ENCODE measurements at places on chromosomes 2 and 18.

- no peak for DNase-seq
Observed at GRCh38 chr2:23593752-23594459, 208.9 kb downstream of the KLHL29 start.

GRCh38 chr2:219025637-219026585 lies 15.4 kb downstream of the CFAP65 start:
- no peak for DNase-seq

- no peak for DNase-seq
Observed at GRCh38 chr2:109138449-109138848, 9.4 kb downstream of the SH3RF3 start.

GRCh38 chr2:176852667-176853066 lies 359.9 kb upstream of the HNRNPA3 start:
- peak; percentile 89 for DNase-seq

- DNase-seq: no peak
Observed at GRCh38 chr2:219672406-219672805, 45.0 kb downstream of the SLC4A3 start.

DNA sequence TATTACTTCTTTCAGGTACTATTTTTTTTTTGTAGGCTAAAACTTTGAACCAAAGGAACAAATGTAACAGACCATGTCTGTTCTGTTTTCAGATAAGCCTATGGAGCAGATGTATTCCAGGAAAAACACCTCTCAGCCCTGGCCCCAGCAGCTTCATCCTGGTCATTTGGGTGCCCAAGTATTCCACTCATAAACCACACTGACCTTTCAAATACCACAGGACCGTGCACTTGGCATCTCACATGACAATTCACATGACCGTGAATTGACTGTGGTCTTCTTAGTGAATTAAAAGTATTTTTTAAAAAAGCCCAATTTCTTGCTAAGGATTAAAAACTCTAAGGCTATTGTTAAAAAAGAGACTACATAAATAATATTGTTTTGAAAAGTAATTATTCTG lies 50.2 kb downstream of the SMIM21 start:
- no peak for DNase-seq

GRCh38 chr2:239162141-239162821 lies 238.5 kb downstream of the HDAC4 start:
- no peak for DNase-seq

DNA sequence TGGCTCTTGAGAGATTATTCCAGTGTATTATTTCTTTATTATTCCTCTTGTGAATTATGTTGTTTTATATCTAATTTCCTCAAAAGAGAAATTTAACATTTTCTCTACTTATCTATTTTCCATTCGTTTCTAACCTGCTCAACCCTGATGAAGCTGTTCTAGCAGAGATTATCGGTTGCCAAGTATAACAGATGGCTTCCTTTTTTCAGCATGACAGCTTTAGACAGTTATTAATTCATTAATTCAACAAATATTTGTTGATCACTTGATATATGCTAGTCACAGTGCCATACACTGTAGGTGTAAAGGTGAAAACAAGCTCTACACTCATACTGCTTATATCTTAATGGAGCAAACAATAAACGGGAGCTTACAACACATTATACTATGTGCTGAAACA lies 137.9 kb upstream of the UBE2E3 start:
- no peak for DNase-seq

DNA sequence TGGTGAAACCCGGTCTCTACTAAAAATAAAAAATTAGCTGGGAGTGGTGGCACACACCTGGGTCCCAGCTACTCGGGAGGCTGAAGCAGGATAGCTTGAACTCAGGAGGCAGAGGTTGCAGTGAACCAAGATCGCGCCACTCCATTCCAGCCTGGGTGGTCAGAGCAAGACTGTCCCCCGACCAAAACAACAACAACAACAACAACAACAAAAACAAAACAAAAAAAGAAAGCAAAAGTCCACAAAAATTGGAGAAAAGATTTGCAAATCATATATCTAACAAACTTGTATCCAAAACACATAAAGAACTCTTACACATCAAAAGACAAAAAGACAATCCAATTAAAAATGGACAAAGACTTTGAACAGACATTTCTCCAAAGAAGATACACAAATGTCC lies 10.4 kb downstream of the PPM1G start:
- DNase-seq: no peak

GRCh38 chr2:66775730-66776422 lies 341.0 kb downstream of the MEIS1 start:
- DNase-seq: no peak

DNA sequence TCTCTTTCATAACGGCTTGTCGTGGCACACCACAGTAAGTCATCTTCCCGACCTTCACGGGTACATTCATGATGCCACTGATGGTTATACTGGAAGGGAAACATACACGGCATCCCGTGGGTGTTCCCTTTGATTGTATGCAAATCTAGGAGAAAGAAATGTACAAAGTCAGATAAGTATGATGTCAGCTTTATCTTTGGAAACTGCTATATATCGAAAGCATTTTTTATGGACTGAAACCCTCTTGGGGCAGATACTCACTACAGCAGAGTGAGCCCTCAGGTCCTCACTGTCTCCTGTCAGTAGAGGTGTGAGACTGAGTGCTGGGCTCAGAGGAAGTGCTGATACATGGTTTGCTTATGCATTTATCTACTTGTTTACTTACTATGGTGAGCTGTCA lies 20.4 kb downstream of the PLA2R1 start:
- no peak for DNase-seq

DNA sequence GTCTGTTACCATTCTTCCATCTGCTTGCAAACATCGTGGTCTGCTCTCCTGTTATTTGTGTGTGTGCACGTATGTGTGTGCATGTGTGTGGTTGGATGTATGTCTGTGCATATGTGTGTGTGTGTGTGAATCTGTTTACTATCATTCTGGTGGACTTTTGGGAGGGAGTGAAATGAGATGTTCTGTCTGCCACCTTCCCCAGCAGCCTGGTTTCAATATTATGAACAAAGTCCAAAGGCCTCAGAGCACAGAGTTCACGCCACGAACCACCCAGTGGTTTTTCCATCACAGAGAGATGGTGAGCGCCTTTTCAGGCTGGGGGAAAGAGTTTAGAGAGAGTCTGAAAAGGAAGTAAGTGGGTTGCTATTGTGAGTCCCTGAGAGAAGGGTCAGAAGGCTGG lies 67.1 kb upstream of the YWHAQ start:
- DNase-seq: peak; percentile 63

GRCh38 chr2:207662203-207662602 lies 37.0 kb upstream of the METTL21A start:
- DNase-seq: no peak

GRCh38 chr18:55239740-55240139 lies 280.5 kb upstream of the CCDC68 start:
- no peak for DNase-seq

GRCh38 chr2:188202777-188203176 lies 88.9 kb upstream of the GULP1 start:
- no peak for DNase-seq

- no peak for DNase-seq
Observed at GRCh38 chr2:153739394-153739793, 132.3 kb upstream of the GALNT13 start.

- DNase-seq: no peak
Observed at GRCh38 chr2:218832081-218832480, 478 bp upstream of the PRKAG3 start.

DNA sequence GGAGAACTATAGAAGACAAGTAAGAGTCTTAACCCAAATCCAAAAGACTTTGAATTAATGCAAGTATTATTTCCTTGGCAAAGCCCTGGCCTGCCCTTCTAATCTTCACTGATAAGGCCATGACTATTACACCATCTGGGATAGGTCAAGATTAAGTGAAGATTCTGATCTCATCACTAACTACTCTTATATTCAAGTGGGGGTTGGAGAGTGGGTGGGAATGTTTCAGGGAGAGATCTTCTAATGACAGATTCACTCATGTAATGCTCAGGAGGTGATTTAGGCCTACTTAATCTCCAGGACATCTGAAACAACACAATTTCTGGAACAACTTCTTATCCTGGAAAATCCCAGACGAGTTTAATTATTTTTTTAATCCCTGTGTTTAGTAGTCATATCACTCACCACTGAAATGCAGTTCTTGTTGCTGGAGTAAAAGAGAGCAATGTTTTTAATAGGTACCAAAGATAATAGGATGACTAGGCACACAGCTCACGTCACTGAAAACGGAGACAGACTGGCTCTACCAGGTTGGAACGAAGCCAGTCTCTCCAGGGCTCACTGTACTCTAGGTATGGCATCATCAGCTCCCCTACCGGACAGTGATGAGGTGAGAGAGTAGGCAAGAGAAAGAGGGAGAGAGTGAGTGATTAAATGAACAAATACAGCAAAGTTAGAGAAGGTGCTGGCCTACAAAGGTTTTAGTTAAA lies 133.1 kb downstream of the NCKAP5 start:
- no peak for DNase-seq

GRCh38 chr2:19480673-19481072 lies 122.2 kb upstream of the OSR1 start:
- DNase-seq: no peak

DNA sequence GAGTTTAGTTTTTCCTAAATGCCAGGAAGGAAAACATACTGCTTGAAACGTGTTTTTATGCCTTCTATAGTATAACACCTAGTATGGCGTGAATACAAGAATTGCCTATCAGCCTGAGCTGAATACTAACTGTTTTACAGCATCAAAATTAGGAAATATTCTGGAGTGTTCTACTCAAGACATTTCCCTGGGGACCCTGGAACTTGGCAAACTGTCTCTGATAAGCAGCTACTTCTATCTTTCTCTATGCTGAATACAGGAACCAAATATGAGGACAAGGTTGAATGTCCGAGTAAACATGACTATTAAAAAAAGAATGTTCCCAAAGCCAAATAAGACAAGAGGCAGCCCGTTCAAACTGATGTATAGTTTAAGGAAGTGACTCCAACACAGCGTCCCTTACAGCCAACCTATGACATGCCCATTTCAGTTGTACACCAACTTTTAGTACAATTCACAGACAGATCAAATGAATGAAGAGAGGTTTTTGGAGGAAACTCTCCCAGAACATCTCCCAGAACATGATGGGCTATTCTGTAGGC lies 951.3 kb upstream of the ACVR2A start:
- DNase-seq: no peak

DNA sequence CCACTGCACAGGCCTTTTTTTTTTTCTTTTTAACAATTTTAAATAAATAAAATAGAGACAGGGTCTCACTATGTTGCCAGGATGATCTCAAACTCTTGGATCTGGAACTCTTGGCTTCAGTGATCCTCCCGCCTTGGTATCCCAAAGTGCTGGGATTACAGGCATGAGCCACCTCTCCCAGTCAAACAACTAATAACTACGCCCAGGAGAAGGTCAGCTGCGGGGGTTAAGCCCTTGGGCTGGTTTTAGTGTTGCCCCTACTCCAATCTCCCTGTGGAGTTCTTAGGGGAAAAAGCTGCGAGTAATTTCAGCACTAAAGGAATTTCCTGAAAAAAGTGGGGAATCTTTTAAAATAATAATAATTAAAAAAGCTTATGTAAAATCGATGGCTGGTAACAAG lies 96.4 kb upstream of the XPO1 start:
- no peak for DNase-seq

DNA sequence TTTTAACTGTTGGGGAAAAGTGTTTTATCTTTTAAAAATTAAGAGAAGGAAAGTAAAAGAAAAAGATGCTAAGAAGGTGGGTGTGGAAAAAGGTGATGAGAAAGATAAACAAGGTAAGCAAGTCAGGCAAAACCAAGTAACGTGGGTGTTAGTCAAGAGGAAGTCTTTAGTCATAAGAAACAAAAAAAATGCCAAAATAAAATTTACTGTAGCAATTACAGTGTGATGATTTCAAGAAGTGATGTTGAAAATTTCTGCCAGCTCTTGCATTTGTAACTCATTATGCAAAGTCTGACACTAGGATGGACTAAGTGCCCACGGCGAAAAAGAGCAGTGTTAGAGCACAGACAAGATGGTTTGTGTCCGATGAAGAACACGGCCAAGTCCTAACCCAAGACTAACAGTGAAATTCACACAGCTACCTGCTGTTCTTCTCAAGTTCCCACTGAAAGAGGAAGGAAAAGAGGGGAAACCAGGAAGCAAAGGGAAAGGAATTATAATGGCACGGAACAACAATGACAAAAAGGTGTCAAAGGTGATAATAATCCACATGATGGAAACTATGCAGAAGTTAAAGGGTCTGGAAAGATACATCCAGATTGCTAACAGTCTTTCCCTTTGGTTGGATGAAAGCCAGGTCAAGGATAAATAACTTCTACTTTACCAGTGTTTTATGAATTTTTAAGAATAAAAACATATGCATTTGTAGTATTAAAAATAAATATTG lies 34.1 kb downstream of the NOL10 start:
- DNase-seq: no peak

DNA sequence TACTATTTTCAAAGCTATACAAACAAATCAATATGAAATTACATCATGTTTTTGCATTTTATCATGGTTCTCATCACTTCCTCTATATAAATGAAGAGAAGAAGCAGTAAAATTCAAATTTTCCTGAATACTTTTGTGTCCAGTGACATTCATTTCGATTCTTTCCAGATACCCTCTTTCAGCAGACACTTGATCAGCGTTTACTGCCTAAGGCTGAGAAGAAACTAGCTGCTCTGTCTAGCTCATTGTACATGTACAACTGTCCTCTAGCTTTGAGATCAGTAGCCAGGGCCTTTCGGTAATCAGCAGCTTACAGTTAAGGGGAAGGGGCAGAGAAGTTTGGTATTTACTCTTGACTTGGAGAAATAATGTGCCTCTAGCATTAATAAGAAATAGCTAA lies 4.8 kb downstream of the VRK2 start:
- no peak for DNase-seq

DNA sequence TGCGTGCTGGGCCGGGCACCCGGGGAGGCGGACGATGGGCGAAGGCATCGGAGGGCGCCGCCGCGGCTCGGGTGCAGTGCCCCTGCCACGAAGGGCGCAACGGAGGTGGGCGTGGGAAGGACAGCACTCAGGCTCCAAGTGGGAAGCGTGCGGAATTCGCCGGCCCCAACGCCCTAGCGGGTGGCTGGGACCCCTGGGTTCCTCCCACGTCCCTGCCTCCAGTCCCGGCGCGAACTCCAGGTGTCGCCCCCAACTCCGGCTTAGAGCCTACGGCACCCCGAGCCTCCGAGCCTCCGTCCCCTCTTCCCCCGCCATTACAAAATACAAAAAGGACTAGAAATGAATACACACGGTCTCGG lies 1.3 kb downstream of the CYP27C1 start:
- no peak for DNase-seq

DNA sequence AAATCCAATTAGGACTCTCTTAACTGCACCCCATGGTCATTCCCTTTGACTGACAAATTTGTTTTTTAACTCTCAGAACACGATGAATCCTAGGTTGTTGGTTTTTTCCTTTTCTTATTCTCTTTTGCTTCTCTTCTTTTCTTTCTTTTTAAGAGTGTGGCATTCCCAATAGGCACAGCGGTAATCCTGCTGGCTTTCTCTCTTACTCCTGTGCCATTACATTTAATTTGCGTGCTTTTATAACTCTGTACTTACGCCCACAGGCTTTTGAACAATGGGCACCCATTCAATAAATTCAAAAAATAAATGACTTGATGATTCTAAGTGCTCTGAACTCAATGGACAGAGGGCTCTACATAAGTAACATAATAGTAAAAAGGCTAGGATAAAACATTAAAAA lies 189.0 kb upstream of the SMAD7 start:
- DNase-seq: no peak

Data from activated CD8-positive, alpha-beta memory T cell treated with anti-CD3 and anti-CD28 coated beads, Interleukin-2, amount 10 ng/mL, durations not matched to agents 7 days and 5 days (primary cell).